ENCODE measurements at places on chromosomes 7 and 10.

DNA sequence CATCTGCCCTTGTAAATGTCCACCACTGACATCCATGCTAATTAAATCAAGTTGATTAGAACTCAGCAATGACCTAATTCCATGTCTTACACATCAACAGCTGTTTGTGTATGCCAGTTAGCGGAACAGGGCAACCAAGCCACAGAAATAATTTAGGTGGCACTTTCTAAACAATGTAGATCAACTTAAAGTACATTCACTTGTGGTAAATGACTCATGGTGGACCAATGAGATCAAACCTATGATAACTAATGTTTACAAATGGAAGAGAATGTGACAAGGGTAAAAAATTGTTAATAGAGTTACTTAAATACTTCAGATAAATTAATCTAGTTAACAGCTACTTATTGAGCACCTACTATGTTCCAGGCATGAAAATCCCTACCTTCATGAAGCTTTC, 63.1 kb upstream of the ICA1 start:
- DNase-seq: no peak

DNA sequence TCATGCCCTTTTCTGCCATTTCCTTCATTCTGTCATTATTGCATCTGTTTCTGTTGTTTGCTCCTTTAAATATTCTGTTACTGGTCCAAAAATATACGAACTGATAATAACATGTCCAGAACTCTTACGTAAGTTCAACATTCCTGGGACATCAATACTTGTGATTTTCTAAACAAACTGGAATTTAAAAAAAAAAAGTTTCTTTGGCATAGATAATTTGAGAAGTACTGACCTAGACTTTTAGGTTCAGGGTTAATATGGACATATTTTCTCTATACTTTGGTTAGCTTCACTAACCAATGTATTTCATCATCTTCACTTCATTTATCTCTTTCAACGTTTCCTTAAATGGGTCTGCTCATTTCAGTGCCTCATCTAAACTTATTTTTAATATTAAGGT, 147.3 kb downstream of the JMJD1C start:
- DNase-seq: no peak

- DNase-seq: no peak
Measured at GRCh38 chr7:127874951-127875608, 156.2 kb downstream of the LRRC4 start.

DNA sequence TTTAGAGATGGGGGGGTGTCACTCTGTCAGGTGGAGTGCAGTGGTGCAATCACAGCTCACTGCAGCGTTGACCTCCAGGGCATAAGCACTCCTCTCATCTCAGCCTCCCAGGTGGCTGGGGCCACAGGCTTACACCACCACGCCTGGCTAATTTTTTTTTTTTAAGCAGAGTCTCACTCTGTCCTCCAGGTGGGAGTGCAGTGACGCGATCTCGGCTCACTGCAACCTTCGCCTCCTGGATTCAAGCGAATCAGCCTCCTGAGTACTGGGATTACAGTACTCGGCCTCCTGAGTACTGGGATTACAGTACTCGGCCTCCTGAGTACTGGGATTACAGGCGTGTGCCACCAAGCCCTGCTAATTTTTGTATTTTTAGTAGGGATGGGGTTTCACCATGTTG, 23.6 kb upstream of the PPIA start:
- no peak for DNase-seq

DNA sequence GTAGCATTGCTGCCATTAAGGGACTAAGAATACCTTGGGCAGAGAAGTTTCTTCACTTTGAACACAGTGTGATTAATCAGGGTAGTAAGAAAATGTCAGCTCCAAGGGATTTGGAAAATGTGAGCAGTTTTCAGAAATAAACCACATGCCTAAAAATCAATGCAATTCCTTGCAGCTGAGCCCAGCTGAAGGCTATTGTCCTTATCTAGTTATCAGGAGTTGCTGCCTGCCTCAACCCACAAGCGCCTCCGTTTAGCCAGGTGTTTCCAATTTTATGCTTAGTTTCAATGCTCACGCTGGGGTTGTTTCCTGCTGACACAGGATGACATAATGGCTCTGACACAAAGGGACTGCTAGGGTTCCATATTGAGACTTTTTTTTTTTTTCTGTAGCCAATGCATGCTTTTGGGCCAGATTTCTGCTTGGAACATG, 132.3 kb upstream of the ANK3 start:
- no peak for DNase-seq
